ENCODE measurements at places on chromosomes 7 and 10. TPM values are rescaled to one million over a fixed set of nuclear protein-coding genes. Genes with fewer than 3 reads are reported as not detected.

GRCh38 chr7:99969298-99969697, 6.5 kb downstream of the AZGP1 start:
- no peak overlapping the region for H3K4me3 ChIP-seq
- H3K27ac ChIP-seq: no peak overlapping the region
- no peaks in the 10 kb centered on the region for H3K27me3 ChIP-seq
- H3K36me3 ChIP-seq: no peaks in the 10 kb centered on the region
- no peaks in the 10 kb centered on the region for H3K4me1 ChIP-seq

DNA sequence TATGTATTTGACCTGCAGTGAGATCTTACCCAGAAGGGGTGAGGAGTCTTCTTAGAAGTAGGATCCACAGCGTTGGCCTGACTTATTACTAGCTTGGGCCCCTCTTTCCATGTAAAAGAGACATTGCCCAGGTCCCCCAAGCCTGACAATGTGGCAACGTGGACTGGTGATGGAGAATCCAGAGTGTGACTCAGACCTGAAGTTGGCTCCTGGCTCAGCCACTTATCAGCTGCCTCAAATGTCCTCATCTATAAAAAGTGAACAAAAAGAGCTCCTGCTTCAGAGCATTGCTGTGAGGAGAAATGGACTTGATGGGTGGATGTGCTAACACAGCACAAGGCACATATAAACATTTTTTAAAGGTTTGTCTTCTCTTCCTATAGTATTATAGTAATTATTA, 35.4 kb upstream of the TECTB start:
- peak; percentile 52 for DNase-seq
- no peaks in the 10 kb centered on the region for H3K4me1 ChIP-seq
- no peak overlapping the region for H3K27ac ChIP-seq

DNA sequence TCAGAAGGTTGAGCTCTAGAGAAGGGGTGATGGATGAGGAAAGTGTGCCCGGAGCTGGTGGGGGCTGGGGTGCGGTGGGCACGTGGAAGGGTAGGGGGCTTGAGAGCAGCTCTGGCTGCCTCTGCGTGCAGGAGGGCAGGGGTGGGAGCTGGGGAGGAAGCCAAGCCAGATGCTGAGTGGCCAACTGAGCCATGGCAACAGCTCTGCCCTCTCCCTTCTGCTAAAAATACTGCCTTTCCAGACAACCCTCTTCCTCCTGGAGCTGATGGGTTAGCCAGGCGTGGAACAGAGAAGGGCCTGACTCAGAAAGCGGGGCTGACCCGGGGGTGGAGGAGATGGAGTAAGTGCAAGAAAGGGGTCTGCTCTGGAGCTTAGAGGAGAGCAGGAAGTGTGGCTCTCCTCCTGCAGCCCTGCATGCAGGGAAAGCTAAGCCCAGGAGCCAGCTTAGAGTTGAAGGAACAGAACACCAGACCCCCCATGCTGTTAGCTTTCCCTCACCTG, 114.6 kb upstream of the AGK start:
- H3K4me3 ChIP-seq: no peak overlapping the region
- no peak overlapping the region for H3K27ac ChIP-seq
- H3K4me1 ChIP-seq: no peaks in the 10 kb centered on the region

Gene STAG3
- not detected for total RNA-seq

- no peaks in the 10 kb centered on the region for H3K27me3 ChIP-seq
- no peaks in the 10 kb centered on the region for H3K36me3 ChIP-seq
- H3K4me1 ChIP-seq: peaks cover 3% of the 10 kb centered on the region
- no peak overlapping the region for H3K4me3 ChIP-seq
- H3K27ac ChIP-seq: no peak overlapping the region
- peak; percentile 26 for DNase-seq
Observed at GRCh38 chr7:64992971-64993370, 2.1 kb upstream of the ZNF117 start.

- no peaks in the 10 kb centered on the region for H3K36me3 ChIP-seq
- H3K4me3 ChIP-seq: no peak overlapping the region
- H3K27me3 ChIP-seq: no peaks in the 10 kb centered on the region
- no peaks in the 10 kb centered on the region for H3K4me1 ChIP-seq
- no peak overlapping the region for H3K27ac ChIP-seq
Observed at GRCh38 chr7:69411466-69411865, 186.8 kb upstream of the AUTS2 start.

GRCh38 chr7:37820708-37821468, 27.5 kb upstream of the NME8 start:
- no peaks in the 10 kb centered on the region for H3K36me3 ChIP-seq
- H3K4me1 ChIP-seq: no peaks in the 10 kb centered on the region
- H3K4me3 ChIP-seq: no peak overlapping the region
- no peak overlapping the region for H3K27ac ChIP-seq

GRCh38 chr7:85828614-85829013, 641.8 kb upstream of the SEMA3D start:
- H3K27ac ChIP-seq: no peak overlapping the region
- H3K4me1 ChIP-seq: peaks cover 24% of the 10 kb centered on the region
- DNase-seq: no peak
- H3K36me3 ChIP-seq: no peaks in the 10 kb centered on the region
- H3K27me3 ChIP-seq: no peaks in the 10 kb centered on the region
- H3K4me3 ChIP-seq: no peak overlapping the region

Gene ZP3
- total RNA-seq: 4.5 TPM

GRCh38 chr10:110409926-110410325, 87.8 kb upstream of the DUSP5 start:
- no peaks in the 10 kb centered on the region for H3K36me3 ChIP-seq
- H3K4me3 ChIP-seq: no peak overlapping the region
- DNase-seq: peak; percentile 13

Measured in GM23248 (cell line).